Transverse colon (tissue), 4 donors: ENCODE measurements at places on chromosomes 6 and 20. TPM values are rescaled to one million over a fixed set of nuclear protein-coding genes. Genes with fewer than 3 reads are reported as not detected.

DNA sequence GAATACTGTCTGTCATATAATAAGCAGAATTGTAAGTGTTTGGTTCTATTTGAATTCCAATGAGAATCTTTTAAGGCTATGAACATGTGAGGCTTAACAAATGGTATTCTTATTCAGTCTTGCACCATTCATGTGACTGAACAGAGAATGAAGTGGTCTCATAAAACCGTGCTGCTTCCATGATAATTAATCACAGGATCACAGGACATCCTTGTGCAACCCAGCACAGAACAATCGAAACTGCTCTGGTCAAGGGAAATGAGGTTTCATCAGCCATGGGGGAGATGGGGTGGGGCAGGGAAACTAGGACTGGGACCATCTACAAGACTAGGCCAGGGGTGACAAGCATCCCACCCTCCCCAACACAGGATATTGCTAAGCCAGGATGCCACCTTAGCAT is 6.0 kb downstream of the PPIL6 start:
- H3K4me3 ChIP-seq: no peak overlapping the region
- no peaks in the 10 kb centered on the region for H3K36me3 ChIP-seq
- no peaks in the 10 kb centered on the region for H3K4me1 ChIP-seq
- H3K27ac ChIP-seq: no peak overlapping the region
- H3K27me3 ChIP-seq: no peaks in the 10 kb centered on the region

DNA sequence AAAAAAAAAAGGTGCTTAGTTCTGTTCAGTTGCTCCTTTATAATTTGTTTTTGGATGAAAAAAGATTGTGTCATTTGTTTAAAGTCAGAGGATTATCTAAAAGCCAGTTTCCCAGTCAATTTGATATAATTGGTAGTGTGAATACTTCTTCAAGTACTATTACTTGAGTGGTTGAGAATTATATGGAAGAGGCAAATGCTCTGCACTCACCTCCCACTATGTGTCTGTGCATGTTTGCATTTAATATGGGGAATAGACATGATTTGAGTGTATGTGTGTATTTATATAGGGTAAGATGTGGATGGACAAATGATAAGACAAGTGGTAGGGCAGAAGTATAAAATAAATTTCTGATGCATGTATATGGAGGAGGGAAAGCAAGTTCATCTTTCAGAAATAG is 15.8 kb downstream of the GJA1 start:
- DNase-seq: no peak
- H3K27me3 ChIP-seq: no peaks in the 10 kb centered on the region
- H3K27ac ChIP-seq: no peak overlapping the region

GRCh38 chr20:23225407-23226060 is 125.1 kb upstream of the NXT1 start:
- H3K36me3 ChIP-seq: no peaks in the 10 kb centered on the region
- peak overlapping the region; percentile 53 for H3K27ac ChIP-seq
- peaks cover 3% of the 10 kb centered on the region for H3K4me1 ChIP-seq
- no peak overlapping the region for H3K4me3 ChIP-seq
- no peaks in the 10 kb centered on the region for H3K27me3 ChIP-seq

DNA sequence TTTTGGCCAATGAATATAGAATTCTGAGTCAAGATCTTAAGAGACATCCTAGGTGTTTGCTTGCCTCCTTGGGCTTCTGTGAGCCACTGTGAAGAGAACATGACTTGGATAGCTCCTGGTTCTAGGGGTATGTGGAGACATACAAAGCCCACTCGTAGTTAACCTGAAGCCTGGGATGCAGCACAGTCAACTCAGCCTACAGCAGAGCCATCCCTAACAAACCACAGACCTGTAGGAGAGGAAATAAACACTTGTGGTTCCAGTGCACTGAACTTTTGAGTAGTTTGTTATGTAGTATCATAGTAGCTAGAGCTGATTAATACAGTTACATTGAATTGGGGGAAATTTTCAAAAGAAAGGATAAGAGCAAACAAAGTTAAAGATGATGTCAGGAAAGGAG is 474.4 kb upstream of the HSF2 start:
- no peak overlapping the region for H3K4me3 ChIP-seq
- no peaks in the 10 kb centered on the region for H3K36me3 ChIP-seq
- no peaks in the 10 kb centered on the region for H3K27me3 ChIP-seq

DNA sequence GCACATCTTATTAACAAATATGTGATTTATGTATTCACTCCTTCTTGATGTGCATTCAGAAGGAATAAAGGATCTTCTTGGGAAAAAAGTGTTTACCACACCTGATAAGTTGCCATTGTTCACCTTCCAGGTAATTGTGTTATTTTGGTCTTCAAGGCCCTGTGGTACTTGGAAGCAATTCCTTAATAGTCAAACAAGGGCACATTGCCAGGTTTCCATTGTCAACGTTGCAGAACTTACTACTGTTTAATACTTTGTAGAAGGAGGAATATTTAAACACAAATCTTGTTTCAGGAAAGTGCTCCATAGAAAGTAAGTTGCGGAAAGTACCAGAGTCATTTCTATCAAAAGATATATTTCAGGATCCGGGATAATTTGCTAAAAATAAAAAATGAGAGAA is 129.5 kb upstream of the SGK1 start:
- no peak overlapping the region for H3K27ac ChIP-seq
- H3K4me1 ChIP-seq: no peaks in the 10 kb centered on the region
- no peaks in the 10 kb centered on the region for H3K36me3 ChIP-seq
- DNase-seq: no peak

GRCh38 chr6:168170841-168171601 is 92.0 kb upstream of the FRMD1 start:
- H3K4me1 ChIP-seq: peaks cover 17% of the 10 kb centered on the region
- peak overlapping the region; percentile 69 for H3K27ac ChIP-seq
- H3K4me3 ChIP-seq: no peak overlapping the region
- no peak for DNase-seq

DNA sequence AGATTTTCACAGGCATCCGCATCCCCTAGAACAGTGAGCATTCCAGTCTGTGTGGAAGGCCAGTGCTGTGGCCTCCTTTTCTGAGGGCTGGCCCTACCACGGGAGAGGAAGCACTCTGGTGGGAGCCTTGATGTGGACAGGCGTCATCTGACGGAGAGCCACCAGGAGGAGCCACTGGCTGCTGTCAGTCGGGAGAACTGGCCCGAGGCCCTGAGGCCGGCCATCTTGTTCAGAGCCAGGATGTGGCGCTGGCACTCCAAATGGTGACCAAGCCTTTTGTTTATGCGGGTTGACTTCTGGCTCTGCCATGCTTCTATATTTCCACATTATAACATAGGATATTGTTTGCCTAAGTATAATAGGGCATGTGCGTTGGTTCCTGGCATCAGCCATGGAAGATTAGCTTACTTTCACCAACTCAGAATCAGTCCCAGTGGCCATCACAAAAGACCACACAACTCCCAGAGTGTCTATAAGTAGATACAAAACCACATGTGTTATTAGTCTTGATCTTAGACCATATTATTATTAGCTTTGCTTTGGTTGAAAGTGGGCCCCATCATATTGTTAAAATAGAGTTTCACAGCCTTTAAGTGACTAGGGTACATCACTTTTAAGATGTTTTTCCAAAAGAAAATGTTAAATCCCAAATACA is 273.9 kb upstream of the TAB2 start:
- H3K27ac ChIP-seq: no peak overlapping the region
- H3K27me3 ChIP-seq: no peaks in the 10 kb centered on the region
- H3K4me3 ChIP-seq: no peak overlapping the region
- no peaks in the 10 kb centered on the region for H3K4me1 ChIP-seq

DNA sequence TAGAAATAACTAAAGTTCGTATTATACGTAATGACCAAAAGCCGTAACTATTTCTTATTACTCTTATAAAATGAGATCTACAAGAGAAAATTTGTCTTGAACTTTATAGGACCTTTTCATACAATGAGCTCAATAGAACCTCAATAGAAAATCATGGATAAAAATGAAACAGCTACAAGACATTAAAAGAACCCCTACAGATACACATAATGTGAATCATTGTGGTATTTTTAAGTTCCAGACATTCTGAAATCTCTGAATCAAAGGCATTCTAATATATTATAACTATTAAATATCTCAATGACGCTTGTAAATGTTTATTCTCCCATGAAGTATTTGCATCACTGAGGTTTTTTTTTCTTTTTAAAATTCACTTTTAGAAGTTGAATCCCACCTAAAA is 22.2 kb upstream of the POU3F2 start:
- no peak overlapping the region for H3K4me3 ChIP-seq
- no peak overlapping the region for H3K27ac ChIP-seq
- no peaks in the 10 kb centered on the region for H3K4me1 ChIP-seq
- H3K36me3 ChIP-seq: no peaks in the 10 kb centered on the region
- H3K27me3 ChIP-seq: peaks cover 16% of the 10 kb centered on the region

DNA sequence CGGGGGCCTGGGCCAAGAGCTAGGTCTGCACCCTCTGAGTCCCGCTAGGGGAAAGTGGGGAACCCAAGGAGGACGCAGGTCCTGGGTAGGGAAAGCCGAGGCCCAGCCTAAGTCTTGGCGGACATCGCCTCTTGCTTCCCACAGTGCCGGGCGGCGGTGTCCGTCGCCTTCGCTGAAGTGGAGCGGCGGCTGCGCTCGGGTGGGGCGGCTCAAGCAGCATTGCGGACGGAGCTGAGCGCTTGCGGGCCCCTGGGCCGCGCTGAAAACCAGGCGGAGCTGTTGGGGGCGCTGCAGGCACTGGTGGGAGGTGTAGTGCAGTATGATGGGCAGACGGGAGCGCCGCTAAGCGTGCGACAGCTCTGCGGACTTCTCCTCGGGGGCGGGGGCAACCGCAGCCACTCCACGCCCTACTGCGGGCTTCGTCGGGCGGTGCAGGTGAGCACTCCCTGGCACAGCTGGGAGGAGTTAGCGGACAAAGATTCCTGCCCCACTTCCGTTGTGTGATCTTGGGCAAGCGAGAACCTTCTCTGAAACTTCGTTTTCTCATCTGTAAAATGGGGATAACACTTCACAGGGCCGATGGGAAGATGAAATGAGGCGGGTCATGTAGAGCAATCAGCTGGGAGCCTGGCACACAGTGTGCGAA is 4.2 kb downstream of the PRSS16 start:
- H3K4me3 ChIP-seq: peak overlapping the region; percentile 48
- H3K27me3 ChIP-seq: peaks cover 72% of the 10 kb centered on the region

GRCh38 chr6:6918216-6918983 is 189.4 kb upstream of the RREB1 start:
- no peak for DNase-seq
- no peak overlapping the region for H3K4me3 ChIP-seq
- no peaks in the 10 kb centered on the region for H3K27me3 ChIP-seq
- no peaks in the 10 kb centered on the region for H3K36me3 ChIP-seq

DNA sequence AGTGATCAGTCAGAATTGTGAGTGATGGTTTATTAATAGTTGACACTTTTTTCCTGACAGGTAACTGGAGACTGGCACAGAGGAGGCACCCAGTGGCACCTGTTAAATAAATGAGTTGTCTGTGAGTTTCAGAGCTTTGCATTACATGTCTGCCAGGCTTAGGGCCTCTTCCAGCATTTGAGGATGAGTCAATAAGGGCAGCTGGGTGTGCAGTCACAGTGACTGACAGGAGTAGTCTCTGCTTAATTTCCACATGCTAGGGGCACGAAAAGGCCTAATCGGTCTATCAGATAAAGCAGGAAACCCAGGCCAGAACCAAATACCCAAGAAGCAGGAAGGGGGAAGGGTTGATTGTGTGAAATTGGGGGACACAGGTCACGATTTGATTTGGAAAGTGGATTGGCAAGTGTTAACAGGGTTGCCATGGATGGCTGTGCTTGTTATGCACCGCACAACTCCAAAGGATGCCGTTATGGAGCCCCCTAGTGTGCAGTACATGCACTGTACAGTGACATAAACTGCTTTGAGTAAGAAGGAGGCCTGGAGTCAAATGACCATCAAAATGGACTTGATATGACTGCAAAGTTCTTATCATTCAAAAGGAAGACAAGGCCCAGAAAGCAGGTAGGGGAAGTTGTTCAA is 111.9 kb upstream of the GGTLC1 start:
- no peaks in the 10 kb centered on the region for H3K36me3 ChIP-seq
- H3K27ac ChIP-seq: no peak overlapping the region
- no peaks in the 10 kb centered on the region for H3K4me1 ChIP-seq
- peak; percentile 25 for DNase-seq

The ARMH2 gene
- total RNA-seq: not detected

The FYN gene
- total RNA-seq: 64.0 TPM

The WFDC2 gene
- 325 TPM for total RNA-seq

The SAMHD1 gene
- total RNA-seq: 57.7 TPM

The SPTLC3 gene
- 11.6 TPM for total RNA-seq
